Activated T-cell treated with anti-CD3 and anti-CD28 coated beads for 1 hour (primary cell): ENCODE measurements at places on chromosomes 4 and X.
A peak's percentile ranks its signal among the peaks of the same experiment; 100 is the strongest.

DNA sequence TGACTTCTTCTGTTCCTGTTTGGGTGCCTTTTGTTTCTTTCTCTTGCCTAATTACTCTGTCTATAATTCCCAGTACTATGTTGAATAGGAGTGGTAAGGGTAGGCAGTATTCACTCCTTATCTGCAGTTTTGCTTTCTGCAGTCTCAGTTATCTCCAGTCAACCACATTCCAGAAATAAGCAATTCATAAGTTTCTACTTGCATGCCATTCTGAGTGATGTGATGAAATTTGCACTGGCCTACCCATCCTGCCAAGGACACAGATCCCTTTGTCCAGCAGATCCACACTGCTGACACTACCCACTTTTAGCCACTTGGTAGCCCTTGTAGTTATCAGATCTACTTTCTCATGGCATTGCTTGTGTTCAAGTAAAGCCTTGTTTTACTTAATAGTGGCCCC lies 971.6 kb upstream of the INTU start:
- no peak for DNase-seq

DNA sequence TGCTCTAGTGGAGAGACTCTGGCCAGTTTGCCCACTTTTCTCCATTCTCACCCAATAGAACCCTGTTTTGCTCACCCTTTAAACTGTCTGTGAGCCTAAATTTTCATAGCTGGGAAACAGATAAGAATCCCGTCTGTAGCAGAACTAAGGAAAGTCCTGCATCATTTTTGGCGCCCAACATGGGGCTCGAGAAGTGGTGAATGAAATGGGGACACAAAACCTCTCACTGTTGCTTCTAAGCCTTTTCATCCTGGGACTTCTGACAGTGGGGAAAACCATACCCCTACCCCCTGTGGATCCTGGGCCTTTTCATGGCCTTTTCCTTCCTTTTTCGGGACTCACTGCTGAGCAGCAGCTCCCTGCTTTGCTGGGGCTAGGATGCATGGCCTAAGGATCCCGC lies 189.9 kb downstream of the INPP4B start:
- DNase-seq = peak; percentile 3

GRCh38 chr4:166301266-166301665 lies 428.2 kb downstream of the TLL1 start:
- DNase-seq = no peak

DNA sequence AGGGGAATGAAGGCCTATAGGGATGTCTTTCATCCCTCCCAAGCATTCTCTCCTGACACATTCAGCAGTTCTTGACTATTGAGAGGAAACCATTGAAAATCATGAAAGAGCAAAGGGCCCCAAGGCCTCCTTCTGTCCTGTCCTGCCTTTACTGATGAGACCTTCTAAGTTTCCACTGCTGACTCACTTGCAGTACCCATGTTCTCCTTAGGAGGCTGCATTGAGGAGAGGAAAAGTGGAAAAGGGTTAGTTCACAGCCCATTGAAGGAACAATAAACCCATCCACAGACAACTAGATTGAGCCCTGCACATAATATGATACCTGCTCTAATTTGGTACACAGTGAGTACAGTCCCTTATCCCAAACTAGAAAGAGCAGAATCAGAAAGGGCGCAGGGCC lies 115.1 kb upstream of the PNPLA4 start:
- no peak for DNase-seq

- no peak for DNase-seq
Measured at GRCh38 chrX:150227321-150227860, 135.7 kb upstream of the MAMLD1 start.
